Small intestine (tissue), 16 donors: ENCODE measurements at places on chromosomes 11 and 22. TPM values are rescaled to one million over a fixed set of nuclear protein-coding genes. Genes with fewer than 3 reads are reported as not detected.

Gene LDHAL6A
- polyA plus RNA-seq: 0.19 TPM

- no peak overlapping the region for H3K4me3 ChIP-seq
- H3K36me3 ChIP-seq: no peaks in the 10 kb centered on the region
- no peaks in the 10 kb centered on the region for H3K4me1 ChIP-seq
- H3K27ac ChIP-seq: no peak overlapping the region
- no peak for DNase-seq
Observed at GRCh38 chr11:133536198-133536597, 3.9 kb upstream of the OPCML start.

DNA sequence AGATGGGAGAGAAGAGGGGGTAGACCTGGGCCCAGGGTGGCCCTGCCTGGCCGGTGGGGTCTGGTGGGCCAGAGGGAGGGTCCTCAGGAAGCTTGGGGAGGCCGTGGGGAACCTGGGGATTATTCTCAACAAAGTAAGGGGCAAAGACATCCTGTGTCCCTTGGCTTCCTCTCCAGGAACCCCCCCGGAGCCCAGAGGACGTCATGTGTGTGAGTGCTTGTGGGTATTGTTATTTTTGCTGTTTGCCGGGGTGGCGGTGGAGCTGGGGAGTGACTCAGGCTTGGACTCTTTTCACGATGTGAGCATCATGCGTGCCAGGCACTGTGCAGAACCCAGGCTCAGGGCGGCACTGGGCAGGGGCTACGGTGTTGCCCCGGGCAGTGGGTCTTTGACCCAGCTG lies 982 bp upstream of the SHANK3 start:
- peaks cover 37% of the 10 kb centered on the region for H3K27me3 ChIP-seq
- H3K27ac ChIP-seq: no peak overlapping the region
- H3K4me3 ChIP-seq: no peak overlapping the region
- no peaks in the 10 kb centered on the region for H3K4me1 ChIP-seq
- H3K36me3 ChIP-seq: no peaks in the 10 kb centered on the region

Gene CD248
- not detected for polyA plus RNA-seq

Gene TTC38
- polyA plus RNA-seq: 141 TPM

Gene GAL3ST3
- polyA plus RNA-seq: not detected

Gene KREMEN1
- polyA plus RNA-seq: 24.6 TPM

GRCh38 chr11:117064275-117064674 lies 34.0 kb downstream of the SIK3 start:
- no peaks in the 10 kb centered on the region for H3K4me1 ChIP-seq
- H3K27me3 ChIP-seq: no peaks in the 10 kb centered on the region
- H3K36me3 ChIP-seq: no peaks in the 10 kb centered on the region
- DNase-seq: no peak
- H3K4me3 ChIP-seq: no peak overlapping the region

GRCh38 chr11:2794046-2794967 lies 91.3 kb downstream of the CDKN1C start:
- DNase-seq: no peak
- H3K27me3 ChIP-seq: peaks cover 3% of the 10 kb centered on the region
- H3K4me1 ChIP-seq: no peaks in the 10 kb centered on the region

Gene KLHDC7B
- 0.28 TPM for polyA plus RNA-seq

DNA sequence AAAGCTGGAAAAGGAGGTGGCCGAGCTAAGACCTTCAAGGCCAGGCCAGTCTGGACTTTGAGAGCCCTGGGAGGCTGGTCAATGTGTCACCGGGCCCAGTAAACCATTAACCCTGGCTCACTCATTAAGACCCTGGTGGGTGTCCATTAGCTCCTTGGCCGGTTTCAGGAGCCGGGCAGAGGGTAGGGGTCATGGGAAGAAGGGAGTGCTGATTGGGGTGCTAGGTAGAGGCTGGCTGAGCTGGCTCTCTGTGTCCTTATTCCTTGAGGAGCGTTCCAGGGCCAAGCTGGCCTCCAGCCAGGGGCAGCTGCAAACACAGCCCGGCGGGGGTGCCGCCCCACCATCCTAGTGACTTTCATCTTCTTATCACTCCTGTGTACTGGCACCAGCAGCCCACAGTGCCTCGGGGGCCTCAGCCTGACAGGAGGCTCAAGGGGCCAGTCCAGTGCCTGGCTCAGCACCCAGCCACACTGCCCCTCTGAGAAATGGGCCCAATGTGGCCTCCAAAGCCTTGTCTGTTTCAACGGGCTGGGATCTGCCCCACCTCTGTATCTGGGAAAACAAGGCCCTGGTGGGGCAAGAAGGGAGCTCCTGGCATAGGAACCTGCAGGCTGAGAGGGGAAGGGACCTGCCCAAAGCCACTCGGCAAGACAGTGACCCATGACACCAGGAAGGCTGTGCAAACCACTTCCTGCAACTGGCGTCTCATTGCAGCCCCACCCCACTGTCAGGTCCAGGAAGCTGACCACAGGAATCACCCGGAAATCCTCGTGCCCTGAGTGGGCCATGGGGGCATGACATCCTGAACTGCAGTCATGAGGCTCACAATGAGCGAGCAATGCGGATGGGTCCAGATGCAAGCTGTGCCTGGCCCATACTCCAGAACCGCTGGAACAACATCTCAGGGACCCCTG lies 15.1 kb upstream of the RGL4 start:
- H3K4me3 ChIP-seq: no peak overlapping the region
- H3K27ac ChIP-seq: peak overlapping the region; percentile 62
- H3K36me3 ChIP-seq: peaks cover 32% of the 10 kb centered on the region
- peak; percentile 68 for DNase-seq
- H3K27me3 ChIP-seq: no peaks in the 10 kb centered on the region

GRCh38 chr11:60902625-60903024 lies 3.8 kb downstream of the PRPF19 start:
- H3K27me3 ChIP-seq: no peaks in the 10 kb centered on the region
- H3K36me3 ChIP-seq: peaks cover 51% of the 10 kb centered on the region
- H3K4me3 ChIP-seq: no peak overlapping the region
- DNase-seq: no peak
- no peak overlapping the region for H3K27ac ChIP-seq
- H3K4me1 ChIP-seq: peaks cover 8% of the 10 kb centered on the region

- H3K36me3 ChIP-seq: no peaks in the 10 kb centered on the region
- DNase-seq: no peak
- H3K4me3 ChIP-seq: no peak overlapping the region
- H3K27ac ChIP-seq: no peak overlapping the region
- H3K27me3 ChIP-seq: no peaks in the 10 kb centered on the region
- H3K4me1 ChIP-seq: no peaks in the 10 kb centered on the region
Observed at GRCh38 chr11:5891216-5891800, 1.7 kb upstream of the OR52E5 start.

Gene KRTAP5-2
- not detected for polyA plus RNA-seq

Gene SUSD2
- polyA plus RNA-seq: 82.9 TPM

DNA sequence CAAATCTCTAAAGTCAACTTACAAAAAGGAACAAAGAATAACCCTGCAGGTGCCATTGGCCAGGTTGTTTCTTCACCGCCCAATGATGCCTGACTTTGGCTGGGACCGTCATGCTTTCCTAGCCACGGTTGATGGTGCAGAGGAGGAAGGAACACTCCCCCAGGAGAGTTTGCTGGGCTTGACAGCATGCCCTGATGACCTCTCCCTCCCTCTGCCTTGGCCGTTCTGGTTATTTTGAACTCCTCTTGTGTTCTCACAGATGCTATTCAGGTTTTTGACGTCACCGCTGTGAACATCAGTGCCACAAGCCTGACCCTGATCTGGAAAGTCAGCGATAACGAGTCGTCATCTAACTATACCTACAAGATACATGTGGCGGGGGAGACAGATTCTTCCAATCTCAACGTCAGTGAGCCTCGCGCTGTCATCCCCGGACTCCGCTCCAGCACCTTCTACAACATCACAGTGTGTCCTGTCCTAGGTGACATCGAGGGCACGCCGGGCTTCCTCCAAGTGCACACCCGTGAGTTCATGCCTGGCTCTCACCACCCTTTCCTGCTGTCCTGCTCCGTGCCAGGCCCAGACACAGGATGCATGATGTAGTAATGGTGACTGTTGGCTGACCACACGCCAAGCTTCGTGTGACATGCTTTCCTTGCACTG lies 89.0 kb upstream of the OR4B1 start:
- peaks cover 57% of the 10 kb centered on the region for H3K36me3 ChIP-seq
- no peak for DNase-seq
- no peaks in the 10 kb centered on the region for H3K27me3 ChIP-seq

DNA sequence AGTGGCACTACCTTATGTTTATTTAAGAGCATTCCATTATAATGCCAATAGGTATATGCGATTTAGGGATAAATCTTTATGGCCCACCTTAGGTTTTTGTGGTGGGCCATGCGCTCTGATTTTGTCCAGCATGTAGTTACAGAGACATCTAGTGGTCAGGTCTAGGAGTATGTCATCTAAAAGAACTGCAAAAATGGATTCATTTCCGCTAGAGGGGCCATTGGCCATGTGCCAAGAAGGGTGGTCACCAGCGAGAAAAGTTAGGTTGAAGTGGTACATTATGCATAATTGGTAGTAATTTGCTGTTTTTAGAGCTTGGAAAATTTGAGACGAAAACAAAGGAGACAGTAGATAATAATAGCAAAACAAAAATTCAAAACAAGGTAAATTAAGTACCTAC lies 27.7 kb downstream of the LRRC4C start:
- peak; percentile 26 for DNase-seq
- H3K4me1 ChIP-seq: no peaks in the 10 kb centered on the region
- H3K4me3 ChIP-seq: no peak overlapping the region
- H3K27me3 ChIP-seq: no peaks in the 10 kb centered on the region

Gene AASDHPPT
- polyA plus RNA-seq: 12.5 TPM

DNA sequence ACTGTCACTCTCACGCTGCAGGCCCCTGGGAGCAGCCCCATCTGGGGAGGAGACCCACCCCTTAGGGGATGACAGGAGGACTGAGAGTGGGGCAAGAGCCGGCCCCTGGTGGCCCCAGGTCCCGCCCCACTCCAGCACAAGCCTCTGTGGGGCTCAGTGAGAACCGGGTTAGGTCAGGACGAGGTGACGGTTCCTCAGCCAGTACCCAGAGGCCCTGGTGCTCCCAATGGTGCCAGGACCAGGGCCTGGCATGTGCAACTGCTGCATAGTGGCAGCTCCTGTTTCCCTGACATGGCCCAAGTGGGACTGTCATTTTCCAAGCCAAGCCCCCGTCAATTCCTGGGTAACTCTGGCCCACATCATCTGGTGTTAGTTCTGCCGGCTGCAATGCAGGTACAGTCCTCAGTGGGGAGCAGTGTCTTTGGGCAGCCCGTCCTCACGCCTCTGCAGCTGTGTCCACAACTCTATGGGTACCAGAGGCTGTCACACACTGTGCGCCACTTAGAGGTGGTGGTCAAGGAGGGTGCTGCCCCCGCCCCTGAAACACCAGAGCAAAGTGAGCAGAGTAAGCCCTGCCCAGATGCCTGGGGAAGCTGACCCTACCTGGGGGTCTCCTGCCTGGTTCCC lies 15.9 kb downstream of the CHID1 start:
- H3K27me3 ChIP-seq: no peaks in the 10 kb centered on the region
- H3K4me1 ChIP-seq: no peaks in the 10 kb centered on the region
- H3K4me3 ChIP-seq: no peak overlapping the region
- peaks cover 6% of the 10 kb centered on the region for H3K36me3 ChIP-seq
- DNase-seq: no peak
